ENCODE measurements at places on chromosomes 2 and 18.

DNA sequence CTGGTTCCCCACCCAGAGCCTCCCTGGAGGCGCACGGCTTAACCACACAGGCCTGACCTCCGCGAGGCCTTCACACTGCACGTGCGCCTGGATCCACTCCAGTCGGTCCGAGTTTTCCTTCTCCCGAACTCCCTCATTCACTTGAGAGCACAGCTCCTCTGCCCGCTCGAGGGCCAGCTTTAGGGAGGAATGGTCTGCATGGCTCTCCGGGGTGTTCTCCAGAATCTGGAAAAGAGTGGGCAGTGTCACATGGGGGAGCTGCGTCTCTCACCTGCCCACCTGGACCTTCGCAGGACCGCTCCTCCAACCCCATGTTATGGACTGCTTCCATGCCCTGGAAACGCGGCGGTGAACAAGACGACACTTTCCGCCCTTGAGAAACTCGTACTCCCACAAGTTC lies 35.9 kb downstream of the FAM228A start:
- no peak for DNase-seq

DNA sequence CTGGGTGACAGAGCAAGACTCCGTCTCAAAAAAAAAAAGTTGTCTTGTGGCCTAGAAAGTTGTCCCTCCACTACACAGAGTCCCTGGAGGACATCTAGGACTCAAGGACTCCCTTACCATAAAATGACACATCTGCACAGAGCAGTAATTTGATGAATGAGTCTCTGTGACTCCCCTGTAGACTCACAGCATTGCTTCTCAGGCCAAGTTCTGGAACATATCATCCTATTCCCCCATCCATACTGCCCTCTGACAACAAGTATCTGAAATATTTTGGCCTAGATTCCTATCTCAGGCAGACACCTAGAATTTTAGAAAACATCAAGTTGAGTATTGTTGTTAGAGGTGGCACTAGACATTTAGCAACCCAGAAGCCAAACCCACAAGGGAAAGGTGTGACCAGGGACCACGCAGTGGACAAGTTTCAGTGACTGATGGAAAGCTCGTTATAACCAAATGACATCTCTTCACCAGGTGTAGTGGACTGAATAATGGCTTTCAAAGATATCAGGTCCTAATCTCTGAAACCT lies 97.9 kb upstream of the ATP8B1 start:
- no peak for DNase-seq

DNA sequence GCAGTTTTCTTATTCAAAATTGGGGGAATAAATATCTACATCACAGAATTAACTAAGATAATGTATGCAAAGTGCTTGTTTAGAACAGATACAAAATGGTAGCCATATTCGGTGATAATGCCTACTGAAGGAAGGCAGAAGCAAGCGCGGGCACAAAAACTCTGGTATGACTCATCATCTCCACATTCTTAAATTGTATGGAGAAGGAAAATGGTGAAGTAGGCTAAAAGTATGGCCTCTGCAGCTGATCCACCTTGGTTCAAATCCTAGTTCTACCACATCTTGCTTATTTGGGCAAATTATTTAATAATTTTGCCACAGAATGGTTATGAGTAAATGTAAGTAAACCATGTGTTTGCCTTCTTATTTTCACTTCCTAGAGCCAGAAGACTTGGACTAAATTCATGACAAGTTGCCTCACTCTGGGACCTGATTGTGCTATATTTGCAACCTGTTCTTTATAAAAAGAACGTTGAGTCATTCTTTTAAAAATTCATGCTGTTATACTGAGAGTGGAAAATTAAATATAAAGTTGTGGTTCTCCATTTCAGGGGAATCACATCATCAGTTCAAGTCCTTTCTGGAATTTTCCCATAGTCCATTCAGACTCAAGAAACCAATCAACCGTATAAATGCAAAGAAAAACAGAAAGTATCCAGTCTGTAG lies 9.0 kb upstream of the CDK15 start:
- no peak for DNase-seq

- no peak for DNase-seq
Measured at GRCh38 chr2:44169155-44169898, 652 bp downstream of the PPM1B start.

DNA sequence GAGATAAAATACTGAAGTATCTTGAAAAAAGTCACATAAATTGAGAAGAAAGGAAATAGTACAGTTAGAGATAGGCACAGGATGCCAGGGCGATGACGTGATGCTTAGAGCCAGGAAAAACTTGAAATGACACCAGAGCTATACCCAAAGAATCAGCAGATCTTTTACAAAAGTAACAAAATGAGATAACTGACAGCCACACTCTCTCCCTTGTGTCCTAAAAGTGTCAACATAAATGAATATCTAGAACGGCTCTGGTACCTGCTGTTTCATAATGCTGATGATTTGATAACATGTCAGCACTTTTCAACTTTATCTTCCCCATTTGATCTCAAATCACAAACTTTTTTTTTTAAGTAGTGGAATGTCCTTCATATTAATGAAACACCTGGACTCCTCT lies 45.6 kb upstream of the ZC3H15 start:
- DNase-seq, result no peak

DNA sequence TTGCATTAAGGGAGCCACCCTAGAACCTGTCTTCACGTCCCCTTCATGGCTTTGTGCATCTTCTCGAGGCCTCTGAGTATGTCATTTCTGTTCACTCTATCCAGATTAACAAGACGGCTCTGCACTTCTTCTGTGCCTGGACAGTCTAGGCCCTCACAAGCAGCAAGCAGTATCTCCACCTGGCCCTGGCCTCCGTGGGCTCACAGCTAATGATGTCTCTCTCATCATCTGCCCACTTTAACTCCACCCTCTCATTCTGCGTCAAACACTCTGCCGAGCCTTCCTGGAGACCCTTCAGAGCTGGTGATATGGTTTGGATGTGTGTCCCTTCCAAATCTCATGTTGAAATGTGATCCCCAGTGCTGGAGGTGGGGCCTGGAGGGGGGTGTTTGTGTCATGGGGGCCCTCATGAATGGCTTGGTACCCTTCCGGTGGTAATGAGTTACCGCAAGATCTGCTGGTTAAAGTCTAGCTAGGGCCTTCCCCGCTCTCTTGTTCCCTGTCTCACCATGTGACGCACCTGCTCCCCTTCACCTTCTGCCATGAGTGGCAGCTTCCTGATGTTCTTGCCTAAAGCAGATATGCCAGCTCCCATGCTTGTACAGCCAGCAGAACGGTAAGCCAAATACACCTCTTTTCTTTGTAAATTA lies 132.5 kb upstream of the ID2 start:
- no peak for DNase-seq

GRCh38 chr2:223264541-223265193 lies 212.7 kb downstream of the KCNE4 start:
- no peak for DNase-seq

GRCh38 chr18:10036479-10036878 lies 122.7 kb downstream of the VAPA start:
- DNase-seq, result no peak

- DNase-seq, result no peak
Measured at GRCh38 chr18:24015639-24016631, 1.4 kb downstream of the TTC39C start.

DNA sequence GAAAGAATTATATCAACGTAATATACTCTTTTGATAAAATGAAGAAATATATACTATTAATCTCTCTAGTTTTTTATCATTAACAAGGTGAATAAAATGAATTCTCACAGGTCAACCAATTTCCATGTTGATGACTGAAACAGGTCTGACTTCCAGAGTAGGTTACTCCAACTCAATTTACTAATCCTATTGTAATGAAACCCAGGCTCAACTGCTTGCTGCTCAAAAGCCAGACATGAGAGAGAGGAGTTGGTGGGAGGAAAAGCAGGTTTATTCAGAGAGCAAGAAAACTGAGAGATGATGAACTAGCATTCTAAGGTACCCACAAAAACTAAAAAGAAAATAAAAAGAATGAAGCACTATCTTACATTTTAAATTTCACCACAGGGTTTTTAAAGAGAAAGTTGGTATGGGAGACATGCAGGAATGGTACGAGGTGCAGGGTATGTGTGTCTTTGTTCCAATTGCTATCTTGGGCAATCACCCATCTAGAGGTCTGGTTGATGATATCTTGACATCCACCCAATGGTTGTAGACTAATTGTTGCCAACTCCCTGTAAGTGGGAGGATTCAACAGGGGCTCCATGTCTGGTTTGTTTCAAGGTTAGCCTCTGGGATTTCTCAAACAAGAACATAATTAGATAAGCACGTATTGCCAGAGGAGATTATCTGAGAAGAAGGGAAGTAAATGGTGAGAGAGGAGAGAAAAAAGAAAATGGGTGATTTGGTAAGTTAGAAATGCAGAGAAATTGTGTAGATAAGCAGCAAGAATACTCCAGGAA lies 471.4 kb upstream of the REG3G start:
- DNase-seq, result no peak

DNA sequence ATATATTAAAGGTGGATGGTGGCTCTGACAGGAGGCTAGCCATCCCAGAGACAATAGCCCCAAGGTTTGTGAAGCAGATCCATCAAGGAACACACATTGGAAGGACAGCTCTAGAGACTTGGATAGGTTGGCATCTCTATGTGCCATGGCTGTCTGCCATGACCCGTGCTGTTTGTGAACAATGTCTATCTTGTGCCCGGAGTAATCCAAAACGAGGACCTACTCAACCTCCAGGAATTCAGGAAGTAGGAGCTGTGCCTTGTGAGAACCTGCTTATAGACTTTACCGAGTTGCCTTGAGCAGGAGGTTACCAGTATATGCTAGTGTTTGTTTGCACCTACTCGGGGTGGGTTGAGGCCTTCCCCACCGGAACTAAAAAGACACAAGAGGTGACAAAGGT lies 43.1 kb upstream of the SELENOI start:
- DNase-seq, result no peak

GRCh38 chr2:241358470-241358869 lies 2.4 kb downstream of the FARP2 start:
- DNase-seq, result no peak

GRCh38 chr2:106189764-106190468 lies 4.2 kb downstream of the UXS1 start:
- no peak for DNase-seq

- no peak for DNase-seq
Measured at GRCh38 chr2:212534336-212534735, 4.3 kb downstream of the ERBB4 start.

DNA sequence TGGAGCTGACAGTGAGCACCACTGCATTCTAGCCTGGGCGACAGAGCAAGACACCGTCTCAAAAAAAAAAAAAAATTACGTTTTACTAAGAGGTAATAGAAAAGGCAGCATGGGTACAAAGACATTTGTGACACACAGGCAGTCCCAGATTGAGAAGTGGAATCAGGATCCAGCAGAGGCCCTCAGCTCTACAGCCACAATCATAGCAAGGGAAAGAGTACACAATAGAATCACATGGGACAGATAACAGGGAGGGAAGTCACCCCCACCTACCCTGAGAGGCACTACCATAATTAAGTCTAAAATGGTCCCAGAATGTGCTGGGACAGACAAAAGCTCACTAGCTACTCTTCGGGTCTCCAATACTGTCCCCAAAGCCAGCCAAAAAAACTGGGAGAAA lies 12.5 kb downstream of the SRBD1 start:
- DNase-seq, result no peak

- no peak for DNase-seq
Measured at GRCh38 chr2:48851161-48851560, 95.6 kb upstream of the LHCGR start.

- no peak for DNase-seq
Measured at GRCh38 chr18:68803356-68803755, 5.5 kb downstream of the CCDC102B start.

- DNase-seq, result no peak
Measured at GRCh38 chr18:11850821-11851145, 430 bp upstream of the CHMP1B start.

GRCh38 chr2:154261473-154262027 lies 389.8 kb downstream of the GALNT13 start:
- DNase-seq, result no peak

DNA sequence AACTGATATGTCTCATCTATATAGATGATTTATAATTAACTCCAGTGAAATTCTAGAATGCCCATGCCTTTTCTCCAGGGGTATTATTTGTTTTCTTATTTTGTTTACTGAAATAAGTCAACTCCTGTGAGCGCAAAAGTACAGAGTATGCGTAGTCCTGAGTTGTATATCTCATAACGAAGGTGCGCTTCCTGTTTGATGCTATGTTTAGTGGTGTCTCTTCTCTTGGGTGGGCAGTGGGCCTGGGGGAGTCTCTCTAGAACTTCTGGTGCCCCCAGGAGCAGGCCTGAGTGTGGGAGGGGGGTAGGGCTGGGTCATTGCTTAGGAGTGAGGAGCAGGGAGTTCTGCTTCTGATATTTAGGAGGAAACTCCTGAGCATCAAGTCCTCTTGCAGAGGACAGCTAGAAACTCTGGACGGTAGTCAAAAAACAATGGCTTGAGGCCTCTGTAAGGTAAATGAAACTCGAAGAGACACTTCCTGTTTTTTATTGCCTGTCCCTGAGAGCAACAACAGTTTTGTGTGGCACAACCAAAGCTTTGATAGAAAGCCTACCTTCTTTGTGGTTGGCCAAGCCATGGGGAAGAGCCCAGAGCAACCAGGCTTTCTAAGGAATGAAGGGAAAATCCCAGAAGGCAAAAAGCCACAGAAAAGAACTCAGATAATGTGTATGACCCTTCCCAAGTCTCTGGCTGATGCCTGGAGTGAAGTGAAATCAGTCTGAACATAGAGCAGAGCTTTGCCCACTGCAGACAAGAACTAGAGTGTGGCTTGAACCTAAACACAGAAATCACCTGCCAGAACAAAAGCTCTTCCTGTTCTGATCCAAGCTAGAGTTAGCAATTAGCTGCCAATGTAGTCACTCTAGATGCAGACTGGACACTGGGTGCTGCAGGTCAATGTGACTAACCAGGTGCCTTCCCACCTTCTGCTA lies 8.5 kb upstream of the SP140L start:
- no peak for DNase-seq

DNA sequence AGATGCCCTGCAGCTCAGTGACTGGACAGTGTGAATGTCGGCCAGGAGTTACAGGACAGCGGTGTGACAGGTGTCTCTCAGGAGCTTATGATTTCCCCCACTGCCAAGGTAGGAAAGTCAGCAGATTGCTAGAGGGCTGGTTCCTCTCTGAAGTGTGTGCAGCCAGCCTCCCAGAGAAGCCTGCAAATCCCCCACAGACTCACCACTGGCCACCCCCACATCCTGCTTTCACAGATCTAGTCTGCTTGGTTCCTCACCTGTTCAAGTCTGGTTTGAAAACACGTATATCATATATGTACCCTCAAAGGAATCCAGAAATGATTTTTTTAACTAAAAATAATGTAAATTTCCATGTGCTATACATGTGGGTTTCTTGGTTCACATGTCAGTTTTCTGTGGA lies 121.1 kb downstream of the LAMA3 start:
- DNase-seq, result no peak

DNA sequence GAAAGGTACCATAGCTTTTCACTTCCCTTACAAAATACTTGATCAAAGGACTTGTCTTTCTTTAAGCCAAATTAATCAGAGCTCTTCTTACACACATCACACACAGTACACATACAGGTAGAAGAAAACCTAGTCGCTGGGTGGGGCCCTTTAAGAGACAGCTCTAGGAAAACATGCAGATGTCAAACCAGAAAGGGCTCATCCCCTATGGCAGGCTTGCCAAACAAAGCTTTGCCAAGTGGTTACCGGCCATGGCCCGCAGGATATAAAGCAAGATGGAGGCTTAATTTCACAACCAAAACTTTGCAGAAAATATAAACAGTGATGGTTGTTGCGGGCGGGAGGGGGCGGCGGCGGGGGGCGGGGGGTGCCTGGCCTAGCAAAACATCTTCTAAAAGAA lies 2156.0 kb upstream of the PIK3C3 start:
- DNase-seq, result peak; percentile 52
